ENCODE measurements at places on chromosomes 1 and 21.

- DNase-seq = peak; percentile 33
Observed at GRCh38 chr1:26697978-26698849, 2.4 kb downstream of the ARID1A start.

- no peak for DNase-seq
Observed at GRCh38 chr1:6923955-6924881, 139.0 kb downstream of the CAMTA1 start.

DNA sequence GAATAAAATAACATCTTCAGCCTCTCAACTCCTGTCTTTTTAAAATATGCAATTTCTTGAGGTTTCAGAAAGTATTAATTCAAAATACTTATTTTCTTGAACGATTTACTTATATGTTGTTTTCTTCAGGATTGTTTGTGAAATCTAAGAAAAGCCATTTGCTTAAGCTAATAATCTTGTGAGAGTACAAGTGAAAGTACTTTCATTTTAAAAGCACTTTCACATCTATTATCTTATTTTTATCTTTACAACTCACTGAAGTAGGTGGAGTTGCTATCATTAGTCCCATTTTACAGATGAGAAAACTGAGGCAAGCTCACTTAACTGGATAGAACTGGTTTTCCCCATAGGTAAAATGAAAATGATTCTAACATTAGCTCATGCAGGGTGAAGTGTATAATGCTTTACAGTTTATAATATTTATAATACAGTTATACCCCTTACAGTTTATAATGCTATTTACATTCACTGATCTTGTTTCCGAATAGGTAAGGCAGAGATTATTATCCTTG is 4.7 kb upstream of the PLPP3 start:
- no peak for DNase-seq

GRCh38 chr1:20399606-20400180 is 86.3 kb downstream of the CAMK2N1 start:
- DNase-seq = no peak

GRCh38 chr1:228093050-228093906 is 9.8 kb downstream of the C1orf35 start:
- no peak for DNase-seq

DNA sequence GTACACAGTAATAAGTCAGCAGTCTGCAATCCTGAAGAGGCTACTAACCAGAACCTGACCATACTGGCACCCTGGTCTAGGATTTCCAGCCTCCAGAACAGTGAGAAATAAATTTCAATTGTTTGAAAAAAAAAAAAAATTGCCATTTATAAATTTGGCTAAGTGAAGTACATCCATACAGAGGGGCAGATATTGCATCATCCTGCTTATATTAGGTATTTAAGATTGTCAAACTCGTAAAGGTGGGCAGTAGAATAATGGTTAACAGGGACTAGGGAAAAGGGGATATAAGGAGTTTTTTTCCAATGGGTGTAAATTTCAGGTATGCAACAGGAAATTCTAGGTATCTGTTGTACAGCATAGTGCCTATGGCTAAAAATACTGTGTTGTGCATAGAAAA is 1250.9 kb downstream of the BRINP3 start:
- DNase-seq = no peak

DNA sequence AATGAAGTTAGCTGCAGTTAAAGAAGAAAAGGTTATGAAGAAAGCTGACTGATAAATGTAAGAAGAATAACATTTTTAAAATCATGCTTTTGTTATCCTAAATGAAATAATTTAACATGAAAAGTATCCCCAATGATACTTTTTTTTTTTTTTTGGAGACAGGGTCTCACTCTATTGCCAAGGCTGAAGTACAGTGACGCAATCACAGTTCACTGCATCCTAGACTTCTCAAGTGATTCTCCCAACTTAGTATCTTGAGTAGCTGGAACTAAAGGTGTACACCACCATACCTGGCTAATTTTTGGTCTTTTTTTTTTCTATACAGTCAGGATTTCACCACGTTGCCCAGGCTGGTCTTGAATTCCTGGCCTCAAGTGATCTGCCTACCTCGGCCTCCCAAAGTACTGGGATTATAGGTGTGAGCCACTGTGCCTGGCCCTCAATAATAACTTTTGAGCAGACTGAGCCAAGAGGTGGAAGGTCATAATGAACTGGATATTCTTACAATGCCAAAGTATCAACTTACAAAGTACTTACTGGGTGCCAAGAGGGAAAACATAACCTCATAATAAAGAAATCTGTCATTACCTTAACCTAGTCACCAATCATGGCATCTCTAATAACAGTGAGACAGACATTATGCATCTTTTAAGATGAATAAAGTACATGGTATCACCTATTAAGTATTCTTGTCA is 94.5 kb downstream of the EVI5 start:
- DNase-seq = no peak

- DNase-seq = no peak
Observed at GRCh38 chr1:174584071-174584470, 136.3 kb downstream of the GPR52 start.

DNA sequence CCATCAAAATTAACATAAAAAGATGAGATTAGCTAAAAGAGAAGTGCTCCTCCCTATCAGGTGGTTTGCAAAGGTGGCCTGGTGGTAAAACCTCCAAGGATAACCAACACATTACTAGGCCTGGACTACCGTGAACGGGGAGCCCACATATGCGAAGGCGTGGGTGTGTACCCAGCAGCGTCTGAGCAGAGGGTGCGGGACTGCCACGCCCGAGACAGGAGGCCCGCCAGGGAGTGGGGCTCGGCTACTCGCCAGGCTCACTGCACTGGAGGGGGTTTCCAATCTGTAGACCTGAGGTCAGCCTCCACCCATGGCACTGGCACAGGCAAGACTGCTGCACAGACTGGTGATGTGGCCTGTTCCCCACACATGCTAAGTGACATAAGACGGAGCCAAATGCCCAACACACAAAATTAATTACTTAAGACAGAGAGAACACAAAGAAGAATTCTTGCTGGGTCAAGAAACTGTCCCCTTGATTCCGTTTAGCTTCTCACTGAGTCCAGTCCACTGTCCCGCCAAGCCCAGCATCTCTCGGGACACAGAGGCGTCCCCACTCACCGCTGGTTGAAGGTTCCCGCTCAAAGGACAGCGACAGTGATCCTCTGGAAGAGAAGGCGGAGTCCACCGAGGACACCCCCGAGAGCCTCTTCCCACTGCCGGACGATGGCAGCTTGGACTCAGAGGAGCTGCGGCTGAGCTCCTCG is 23.4 kb downstream of the RIPK4 start:
- no peak for DNase-seq

DNA sequence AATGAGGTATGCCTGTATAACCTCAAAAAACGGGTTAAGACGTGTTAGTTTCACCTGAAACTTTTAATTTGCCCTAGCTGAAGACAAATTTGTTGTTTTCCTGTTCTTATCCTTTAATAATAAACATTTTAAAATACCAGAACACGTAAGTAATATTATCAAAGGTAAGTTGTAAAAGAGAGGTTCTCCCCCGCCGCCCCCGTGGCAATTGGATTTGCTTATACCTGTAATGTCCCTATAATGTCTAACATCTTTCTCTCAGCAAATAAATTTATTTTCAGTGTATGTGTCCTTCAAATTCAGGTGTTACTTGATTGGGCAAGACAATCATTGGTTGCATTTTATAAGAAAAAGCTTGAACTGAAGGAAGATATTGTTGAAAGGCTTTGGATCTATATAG is 5.9 kb downstream of the URB2 start:
- DNase-seq = no peak

GRCh38 chr1:32377541-32378220 is 15.3 kb downstream of the TSSK3 start:
- no peak for DNase-seq

- DNase-seq = no peak
Observed at GRCh38 chr1:104163912-104164476, 414.3 kb downstream of the AMY1C start.

DNA sequence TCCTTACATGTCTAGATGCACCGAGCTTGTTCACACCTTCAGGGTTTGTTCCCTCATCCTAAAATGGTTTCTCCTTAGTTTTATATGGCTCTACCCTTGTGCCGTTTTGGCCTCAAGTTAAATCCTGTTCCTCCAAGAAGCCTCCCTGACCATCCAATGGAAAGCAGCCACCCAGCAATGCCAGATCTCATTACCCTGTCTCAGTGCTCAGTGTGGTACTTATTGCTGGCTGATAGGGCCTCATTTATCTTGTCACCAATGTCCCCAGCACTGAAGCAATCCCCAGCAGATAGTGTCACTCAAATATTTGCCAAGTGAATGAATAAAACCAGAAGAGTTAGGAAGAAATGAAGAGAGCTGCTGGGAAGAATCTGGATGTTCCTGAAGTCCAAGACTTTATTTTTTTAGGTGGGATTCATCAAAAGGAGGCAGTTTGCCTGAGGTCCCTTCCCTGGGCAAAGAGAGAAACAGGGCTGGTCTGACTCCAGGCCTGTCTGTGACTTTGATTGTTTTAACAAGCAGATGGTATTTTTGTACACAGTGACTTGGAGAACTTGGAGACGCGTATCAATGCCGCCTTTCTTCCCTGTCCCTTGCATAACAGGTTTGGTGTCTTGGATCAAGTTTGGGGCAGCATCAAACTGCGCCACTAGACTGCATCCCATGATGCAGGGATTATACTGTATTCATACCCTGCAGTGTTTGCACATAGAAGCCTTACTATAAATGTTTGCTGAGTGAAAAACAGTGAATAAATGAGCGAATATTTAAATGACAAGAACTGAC is 221.2 kb downstream of the DISC1 start:
- no peak for DNase-seq

DNA sequence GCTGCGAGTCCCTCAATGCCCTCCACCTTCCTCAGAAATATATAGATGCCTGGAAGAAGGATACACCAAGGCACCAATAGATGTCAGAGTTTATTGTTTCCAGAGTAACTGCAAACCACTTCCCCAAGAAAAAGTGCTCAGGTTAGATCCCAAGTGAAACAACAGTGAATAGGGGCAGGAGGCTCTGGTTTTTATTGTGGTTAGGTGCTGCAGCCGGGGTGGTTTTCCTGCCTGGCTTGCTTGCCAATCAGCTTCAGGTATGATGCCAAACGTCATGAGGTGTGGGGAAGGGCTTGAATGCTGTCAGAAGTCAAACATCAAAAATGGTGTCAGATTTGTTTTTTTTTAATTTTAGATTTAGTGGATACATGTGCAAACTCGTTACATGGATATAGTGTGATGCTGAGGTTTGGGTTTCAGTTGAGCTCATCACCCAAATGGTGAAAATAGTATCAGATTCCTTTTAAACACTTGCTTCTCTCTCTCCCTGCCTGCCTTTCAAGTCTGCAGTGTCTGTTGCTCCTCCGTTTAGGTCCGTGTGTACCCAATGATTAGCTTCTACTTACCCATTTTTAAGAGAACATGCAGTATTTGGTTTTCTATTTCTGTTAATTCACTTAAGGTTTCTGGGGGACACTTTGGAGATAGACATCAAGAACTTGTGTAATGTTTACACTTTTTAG is 1317.0 kb downstream of the MRPL39 start:
- DNase-seq = no peak

DNA sequence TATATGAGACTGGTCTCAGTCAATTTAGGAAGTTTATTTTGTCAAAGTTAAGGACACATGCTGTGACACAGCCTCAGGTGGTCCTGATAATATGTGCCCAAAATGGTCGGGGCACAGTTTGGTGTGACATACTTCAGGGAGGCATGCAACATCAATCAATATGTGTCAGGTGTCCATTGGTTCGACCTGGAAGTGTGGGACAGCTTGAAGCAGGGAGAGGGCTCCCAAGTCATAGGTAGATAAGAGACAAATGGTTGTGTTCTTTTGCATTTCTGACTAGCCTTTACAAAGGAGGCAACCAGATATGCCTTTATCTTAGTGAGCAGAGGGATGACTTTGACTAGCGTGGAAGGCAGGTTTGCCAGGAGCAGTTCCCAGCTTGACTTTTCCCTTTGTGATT is 4.5 kb upstream of the ERVH48-1 start:
- no peak for DNase-seq

DNA sequence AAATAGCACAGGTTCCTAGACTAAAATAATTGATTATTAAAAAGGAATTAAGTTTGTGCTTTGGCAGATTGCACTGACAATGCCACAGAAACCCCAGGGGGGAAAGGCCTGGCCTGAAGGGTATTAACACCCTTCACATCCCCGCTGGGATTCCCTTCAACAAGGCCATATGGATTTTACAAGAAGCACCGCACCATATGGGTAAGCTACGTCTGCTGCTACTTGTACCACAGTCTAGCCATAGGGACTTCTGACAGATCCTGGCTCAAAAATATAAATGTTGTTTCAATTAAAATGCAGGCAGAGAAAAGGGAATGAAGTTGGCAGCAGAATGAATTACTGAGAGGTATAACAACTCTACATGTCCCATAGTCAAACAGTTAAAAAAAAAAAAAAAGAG is 101.0 kb downstream of the DENND1B start:
- no peak for DNase-seq

DNA sequence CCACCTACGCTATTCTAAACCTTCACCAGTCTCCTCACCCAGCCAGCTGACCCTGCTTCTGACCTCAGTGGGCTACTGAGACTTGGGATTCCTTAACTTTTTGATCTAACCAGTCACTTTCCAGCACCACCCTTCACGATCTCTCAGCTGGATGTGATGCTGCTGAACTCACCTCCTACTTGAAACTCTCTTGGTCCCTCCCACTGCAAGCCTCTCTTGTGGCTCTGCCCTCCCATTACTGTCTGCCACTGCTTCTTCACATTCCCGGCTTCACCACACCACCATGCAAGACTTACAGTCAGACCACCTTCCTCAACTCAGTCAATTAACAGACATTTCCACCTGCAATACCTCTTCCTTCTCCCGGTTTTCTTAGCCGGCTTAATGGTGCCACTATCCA is 6.3 kb downstream of the TAF5L start:
- no peak for DNase-seq

GRCh38 chr1:245807954-245808719 is 653.4 kb downstream of the KIF26B start:
- no peak for DNase-seq

- DNase-seq = peak; percentile 85
Observed at GRCh38 chr21:41167348-41168342, at the start of gene BACE2. BACE2 (plus strand) TSS chr21:41168160; CDS start chr21:41168264, 104 bp downstream.

DNA sequence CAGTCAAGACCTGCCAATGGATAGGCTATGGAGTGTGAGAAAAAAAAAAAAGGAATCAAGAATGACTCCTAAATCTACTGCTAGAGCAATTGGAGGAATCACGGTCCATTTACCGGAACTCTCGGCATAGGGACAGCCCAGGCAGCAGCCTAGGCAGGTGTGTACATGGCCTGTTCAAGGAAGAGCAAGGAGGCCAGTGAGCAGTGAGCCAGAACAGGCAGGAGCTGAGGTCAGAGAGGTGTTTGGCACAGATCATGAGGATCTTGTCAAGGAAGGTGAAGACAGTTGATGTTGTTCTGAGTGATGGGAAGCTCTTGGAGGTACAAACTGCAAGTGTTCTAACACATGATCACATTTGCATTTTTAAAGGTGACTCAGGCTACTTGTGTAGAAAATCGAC is 40.6 kb upstream of the HHAT start:
- DNase-seq = no peak

Measured in heart right ventricle (tissue), 16 donors.